ENCODE measurements at places on chromosomes 13 and 19. TPM values are rescaled to one million over a fixed set of nuclear protein-coding genes. Genes with fewer than 3 reads are reported as not detected.

SLC10A2 gene
- total RNA-seq: not detected

CGB7 gene
- total RNA-seq: not detected

PRR22 gene
- total RNA-seq: 5.3 TPM

ZNF66 gene
- 8.1 TPM for total RNA-seq

CEACAM7 gene
- not detected for total RNA-seq

RNF17 gene
- total RNA-seq: not detected

PRTN3 gene
- total RNA-seq: not detected

IGFL2 gene
- total RNA-seq: not detected

OR7D2 gene
- 0.69 TPM for total RNA-seq

LILRA5 gene
- total RNA-seq: not detected

CD177 gene
- not detected for total RNA-seq

CCL25 gene
- total RNA-seq: 0.59 TPM

ZNF221 gene
- 0.76 TPM for total RNA-seq

KLK2 gene
- not detected for total RNA-seq

CCDC159 gene
- total RNA-seq: 18.2 TPM

C13orf46 gene
- total RNA-seq: 6.5 TPM

APLP1 gene
- 3.6 TPM for total RNA-seq

IRS2 gene
- 2.8 TPM for total RNA-seq

ONECUT3 gene
- total RNA-seq: not detected

CLEC11A gene
- total RNA-seq: 0.93 TPM

CNN1 gene
- not detected for total RNA-seq

PSG2 gene
- total RNA-seq: not detected

SLC8A2 gene
- total RNA-seq: not detected

HCN2 gene
- total RNA-seq: 2.3 TPM

SLC5A5 gene
- 2.2 TPM for total RNA-seq

TPTE2 gene
- total RNA-seq: 0.12 TPM

PPP2R1A gene
- total RNA-seq: 217 TPM

CYP4F3 gene
- 0.05 TPM for total RNA-seq

PVR gene
- total RNA-seq: 5.7 TPM

TNFSF9 gene
- total RNA-seq: 5.8 TPM

MIA gene
- not detected for total RNA-seq

SMARCA4 gene
- 120 TPM for total RNA-seq

DNM2 gene
- 410 TPM for total RNA-seq

KISS1R gene
- 1.1 TPM for total RNA-seq

LGI4 gene
- total RNA-seq: 0.27 TPM

TEAD2 gene
- not detected for total RNA-seq

PLK5 gene
- not detected for total RNA-seq

KLK14 gene
- 0.93 TPM for total RNA-seq

CEACAM16 gene
- total RNA-seq: not detected

PROZ gene
- not detected for total RNA-seq

DMPK gene
- 22.5 TPM for total RNA-seq

TEX26 gene
- total RNA-seq: not detected

PCDH9 gene
- 0.10 TPM for total RNA-seq

ATP1A3 gene
- total RNA-seq: 0.95 TPM

ZNF20 gene
- 4.5 TPM for total RNA-seq
